Activated naive CD8-positive, alpha-beta T cell treated with anti-CD3 and anti-CD28 coated beads for 36 hours (primary cell): ENCODE measurements at places on chromosomes 5 and 9. TPM values are rescaled to one million over a fixed set of nuclear protein-coding genes. Genes with fewer than 3 reads are reported as not detected.

DNA sequence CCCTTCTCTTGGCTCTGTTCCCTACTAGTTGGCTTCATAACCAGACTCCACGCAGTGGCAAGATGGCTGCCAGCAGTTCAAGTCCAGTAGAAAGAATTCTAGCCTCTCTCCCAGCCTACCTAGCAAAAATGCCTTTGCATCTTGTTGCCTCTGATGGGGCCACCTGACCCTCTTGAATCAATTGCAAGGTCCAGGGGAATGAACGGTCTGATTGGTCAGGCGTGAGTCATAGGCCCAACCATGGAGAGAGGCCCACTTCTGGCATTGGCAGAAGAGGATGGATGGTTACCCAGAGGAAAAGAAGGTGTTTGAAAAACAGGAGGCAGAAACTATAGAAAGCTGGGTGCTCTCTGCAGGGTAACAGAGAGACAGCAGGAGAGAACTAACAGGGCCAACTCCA, 622.6 kb downstream of the CCDC171 start:
- no peak for DNase-seq

DNA sequence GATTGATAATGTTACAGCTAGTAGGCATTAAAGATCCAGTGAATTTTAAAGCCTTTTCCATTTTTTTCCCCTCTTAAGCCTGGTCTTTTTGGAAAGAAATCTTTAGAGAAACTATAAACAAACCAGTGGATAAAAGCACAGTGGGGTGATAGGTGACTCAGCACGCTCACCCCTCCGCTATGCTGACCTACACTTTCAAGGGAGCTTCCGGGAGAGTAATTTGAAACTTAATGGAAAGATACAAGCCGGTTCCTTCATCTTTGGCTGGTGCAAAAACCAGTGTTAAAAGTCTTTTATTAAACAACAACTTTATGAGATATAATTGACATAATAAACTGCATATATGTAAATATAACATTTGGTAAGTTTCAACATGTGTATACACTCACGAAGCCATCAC, 27.0 kb upstream of the ALDOB start:
- no peak for DNase-seq

- peak; percentile 55 for DNase-seq
Observed at GRCh38 chr9:135864447-135865049, 42.8 kb downstream of the CAMSAP1 start.

GRCh38 chr9:74865177-74865576, 22.5 kb downstream of the TRPM6 start:
- DNase-seq: no peak

Gene DPYSL3
- 0.28 TPM for total RNA-seq

Gene IFNE
- not detected for total RNA-seq

Gene SLC27A4
- 21.0 TPM for total RNA-seq

DNA sequence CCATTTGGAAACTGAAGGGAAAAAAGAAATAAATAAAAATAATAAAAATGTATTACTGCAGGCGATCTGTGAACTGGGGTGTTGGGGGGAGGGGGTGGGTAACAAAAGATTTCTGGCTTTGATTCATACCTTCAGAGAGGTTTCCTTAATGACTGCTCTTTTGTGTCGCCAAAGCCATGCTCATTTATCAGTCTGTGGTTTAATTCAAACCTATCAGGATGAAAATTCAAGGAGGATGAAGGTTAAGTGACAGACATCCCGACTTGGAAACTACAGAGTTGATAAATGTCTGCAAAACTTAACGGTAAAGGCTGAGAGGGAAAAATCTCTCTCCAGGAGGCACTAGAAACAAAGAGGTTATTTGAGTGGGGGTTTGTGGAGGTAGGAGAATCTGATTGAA, 278.2 kb downstream of the PSAT1 start:
- DNase-seq: no peak

DNA sequence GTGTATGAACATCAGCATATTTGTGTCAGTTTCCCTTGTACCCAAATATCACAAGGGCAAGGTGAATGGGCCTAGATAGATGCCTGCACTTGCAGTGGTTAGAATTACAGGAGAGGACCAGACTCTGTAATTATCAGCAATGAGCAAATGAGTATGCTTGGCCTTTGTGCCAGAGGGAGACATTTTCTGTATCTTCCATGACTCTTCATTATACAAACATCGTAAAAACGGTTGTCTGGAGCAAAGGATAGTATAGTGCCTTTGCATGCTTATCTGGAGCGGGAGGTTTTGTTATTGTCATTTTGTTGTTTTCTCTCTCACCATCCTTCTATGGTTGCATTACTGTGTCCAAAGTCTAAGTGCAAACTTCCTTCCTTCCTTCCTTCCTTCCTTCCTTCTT, 1568.5 kb upstream of the NUDT12 start:
- no peak for DNase-seq

DNA sequence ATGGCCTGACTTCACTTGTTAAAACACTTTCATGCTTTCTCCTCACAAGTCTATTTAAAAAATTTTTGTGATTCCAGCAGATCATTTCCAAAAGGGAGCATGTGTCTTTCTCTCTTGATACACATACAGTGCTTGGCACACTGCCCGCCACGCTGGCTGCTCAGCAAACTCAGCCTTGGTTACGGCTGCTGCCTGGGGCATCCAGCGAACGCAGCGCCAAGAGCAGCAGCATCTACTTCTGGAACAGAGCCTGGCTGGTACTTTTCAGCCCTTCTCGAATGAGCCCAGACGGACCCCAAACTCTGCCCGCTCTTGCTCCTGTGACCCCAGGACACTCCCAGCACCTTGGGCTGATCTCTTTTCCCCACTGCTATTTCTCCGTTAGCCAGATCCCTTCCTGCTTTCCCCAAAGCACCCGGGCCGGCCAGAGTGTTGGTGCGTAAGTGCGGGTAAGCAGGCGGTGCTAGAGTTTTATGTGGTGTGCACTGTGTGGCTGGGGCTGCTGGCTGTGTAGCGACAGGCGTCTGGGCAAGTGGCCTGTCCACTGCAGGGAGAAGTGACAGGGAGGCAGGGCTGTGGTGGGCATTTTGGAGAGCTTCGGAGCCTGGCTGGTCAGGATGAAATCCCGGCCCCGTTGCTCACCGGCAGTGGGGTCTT, 73.2 kb downstream of the SH3PXD2B start:
- no peak for DNase-seq

Gene SH2D3C
- 21.5 TPM for total RNA-seq

Gene PRUNE2
- not detected for total RNA-seq

DNA sequence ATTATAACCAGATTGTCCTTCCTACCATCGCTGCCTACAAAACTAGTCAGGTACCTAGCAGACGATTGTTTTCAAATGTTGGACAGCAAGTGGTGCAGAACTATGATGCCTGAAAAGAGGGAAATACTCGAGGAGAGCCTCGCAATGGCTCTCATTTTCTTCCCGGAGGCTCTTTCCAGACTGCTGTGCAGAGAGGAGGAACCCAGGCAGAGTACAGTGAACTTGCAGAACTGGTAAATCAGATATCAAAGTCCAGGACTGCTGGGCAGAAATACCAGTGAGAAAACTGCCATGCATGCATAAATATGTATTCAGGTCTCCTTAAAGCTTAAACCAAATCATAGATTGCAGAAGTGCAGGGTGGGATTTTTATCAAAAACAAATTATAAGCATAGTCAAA, 26.4 kb upstream of the UGT3A1 start:
- no peak for DNase-seq

Gene SLC4A9
- total RNA-seq: not detected

- no peak for DNase-seq
Observed at GRCh38 chr9:121450241-121450640, 49.4 kb downstream of the GGTA1 start.

DNA sequence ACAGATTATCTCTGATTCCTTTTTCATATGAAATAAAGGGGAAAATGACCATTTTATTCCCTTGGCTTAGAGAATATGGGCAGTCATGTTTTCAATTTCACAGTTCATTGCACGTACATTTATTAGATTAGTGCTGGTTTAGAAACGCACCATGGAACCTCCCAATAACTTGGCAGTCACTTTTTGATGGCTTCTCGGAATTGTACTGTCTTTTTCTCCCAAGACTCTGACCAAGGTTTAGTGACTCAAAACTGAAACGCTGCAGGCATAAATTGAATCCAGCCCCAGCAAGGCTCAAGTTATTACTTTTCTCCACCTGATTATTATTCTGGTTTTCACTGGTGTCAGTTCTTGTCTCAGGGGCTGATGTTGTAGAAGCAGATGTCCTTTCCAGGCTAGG, 55.6 kb upstream of the EGFLAM start:
- no peak for DNase-seq

- DNase-seq: no peak
Observed at GRCh38 chr9:124718928-124719327, 52.2 kb downstream of the NR6A1 start.

Gene SPEF2
- total RNA-seq: 6.1 TPM

DNA sequence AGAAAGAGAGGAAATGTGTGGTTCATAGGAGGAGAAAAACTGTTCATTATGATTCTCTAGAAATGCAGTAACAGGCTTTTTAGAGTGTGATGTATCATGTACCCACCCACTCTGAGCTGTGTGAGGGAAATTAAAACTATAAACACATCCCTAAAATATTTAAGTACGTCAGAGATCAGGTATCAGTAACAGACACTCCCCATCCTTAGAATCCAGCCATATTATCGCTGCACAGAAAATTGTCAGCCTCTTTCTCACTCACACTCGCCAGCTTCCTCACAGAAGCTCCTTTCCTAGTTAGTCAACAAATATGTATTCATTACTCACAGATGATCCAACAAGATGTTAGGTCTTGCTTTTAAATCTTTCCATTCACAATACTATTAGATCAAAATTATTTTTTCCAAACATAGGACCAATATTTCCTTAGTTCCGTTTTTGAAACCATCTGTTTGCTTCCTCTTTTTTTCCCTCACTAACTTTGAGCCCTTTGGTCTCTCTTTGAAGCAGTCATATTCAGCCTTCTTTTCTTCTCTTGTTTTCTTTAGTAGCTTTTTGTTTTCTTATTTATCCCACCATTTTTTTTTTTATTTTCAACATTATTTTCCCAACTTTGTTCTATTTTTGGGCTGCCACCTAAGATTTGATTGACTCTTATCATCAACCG, 13.6 kb upstream of the MAST4 start:
- no peak for DNase-seq

DNA sequence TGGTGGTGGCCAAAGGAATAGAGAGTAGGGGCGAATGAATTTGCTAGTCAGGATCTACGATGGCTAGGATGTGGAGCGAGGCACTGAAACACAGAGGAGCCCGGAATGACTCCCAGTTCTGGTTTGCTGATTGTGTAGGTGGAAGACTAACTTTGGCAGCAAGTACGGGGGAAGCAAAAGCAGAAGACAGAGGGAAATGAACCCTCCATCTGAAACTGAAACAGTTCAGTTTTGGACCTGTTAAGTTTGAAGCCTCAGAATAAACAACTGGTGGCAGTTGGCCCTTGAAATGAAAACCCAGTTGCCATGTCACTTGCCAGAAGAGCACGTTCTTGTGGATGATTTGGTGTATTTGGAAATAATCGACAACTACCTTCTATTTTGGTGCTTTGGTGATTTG, 15.4 kb upstream of the SMIM15 start:
- DNase-seq: no peak

GRCh38 chr5:33557605-33558004, 116.8 kb downstream of the TARS1 start:
- no peak for DNase-seq

DNA sequence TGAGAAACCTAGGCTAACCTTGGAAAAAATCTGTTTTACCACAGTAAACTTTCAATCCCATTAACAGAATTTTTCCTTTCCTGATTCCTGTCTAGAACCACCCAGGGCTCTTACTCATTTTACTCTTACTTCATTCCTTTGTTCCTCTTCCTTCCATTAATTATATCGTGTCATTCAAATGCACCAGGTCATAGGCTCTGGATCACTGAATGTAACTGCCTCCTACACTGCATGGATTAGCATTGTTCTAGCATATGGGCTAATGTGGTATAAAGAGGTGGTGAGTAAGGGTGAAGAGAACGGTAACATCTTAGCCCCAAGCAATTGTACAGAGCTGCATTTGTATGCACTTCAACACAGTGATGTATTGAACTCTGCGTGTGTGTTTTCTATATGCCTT, 49.5 kb upstream of the SPINK5 start:
- no peak for DNase-seq

- no peak for DNase-seq
Observed at GRCh38 chr9:27210588-27210987, 86.4 kb downstream of the EQTN start.
